Stimulated activated CD4-positive, alpha-beta T cell treated with anti-CD3 and anti-CD28 coated beads, Interleukin-15, amount 100 ng/mL, for 1 hour (primary cell): ENCODE measurements at places on chromosomes 5 and 9.

DNA sequence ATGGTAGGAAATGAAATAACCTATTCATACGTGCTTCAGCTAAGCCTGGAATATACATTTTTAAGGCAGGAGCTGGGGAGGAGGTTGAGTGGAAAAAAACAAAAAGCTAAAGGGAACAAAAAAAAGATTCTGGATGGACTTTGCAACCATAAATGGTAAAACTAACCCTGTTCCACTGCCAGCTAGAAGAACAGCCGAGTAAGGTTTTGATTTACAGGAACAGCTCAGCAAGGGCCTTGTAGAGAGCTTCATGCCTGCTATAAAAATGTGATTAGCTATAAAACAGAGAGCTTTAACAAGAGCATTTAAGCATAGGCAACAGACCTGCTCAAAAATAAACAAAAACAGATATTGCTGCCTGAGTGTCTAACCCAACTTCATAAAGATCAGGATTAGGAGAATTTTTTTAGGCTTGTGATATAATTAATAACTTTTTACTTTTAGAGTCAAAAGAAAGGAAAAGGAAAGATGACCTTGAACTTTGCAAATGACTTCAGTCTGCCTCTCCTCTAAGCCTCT is 194.8 kb downstream of the FBXL7 start:
- DNase-seq, result no peak

GRCh38 chr5:136375920-136376319 is 10.6 kb upstream of the TRPC7 start:
- no peak for DNase-seq

GRCh38 chr5:95884017-95884325 is 61.4 kb upstream of the GLRX start:
- no peak for DNase-seq

DNA sequence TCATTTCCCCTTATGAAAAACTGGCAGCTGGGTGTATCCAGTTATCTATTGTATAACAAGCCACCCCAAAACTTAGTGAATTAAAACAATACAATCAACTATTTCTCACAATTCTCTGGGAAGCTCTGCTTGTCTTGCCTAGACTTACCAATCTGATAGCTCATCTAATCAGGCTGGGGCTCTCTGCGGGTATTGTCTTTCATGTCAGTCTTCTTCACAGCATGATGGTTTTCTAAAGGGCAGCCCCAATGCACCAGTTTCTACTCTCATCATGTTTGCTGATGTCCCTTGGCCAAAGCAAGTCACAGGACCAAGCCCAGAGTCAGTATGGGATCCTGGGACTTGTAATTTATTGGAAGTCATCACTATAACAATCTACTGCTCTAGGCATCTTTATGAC is 433.5 kb downstream of the KIAA0825 start:
- no peak for DNase-seq

DNA sequence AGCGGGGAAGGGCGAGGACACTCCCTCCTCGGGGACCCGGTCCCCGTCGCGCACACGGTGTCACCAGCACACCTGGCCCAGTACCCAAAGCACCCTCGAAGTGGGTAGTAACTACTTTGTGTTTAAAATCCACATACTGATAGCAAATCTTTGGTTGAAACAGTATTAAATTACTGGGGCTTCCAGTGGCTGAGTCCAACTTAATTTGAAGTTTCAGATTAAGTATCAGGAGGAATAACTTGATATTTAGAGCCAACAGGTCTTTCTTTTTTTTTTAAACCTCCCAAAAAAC is 615 bp downstream of the ATG10 start:
- DNase-seq, result no peak

DNA sequence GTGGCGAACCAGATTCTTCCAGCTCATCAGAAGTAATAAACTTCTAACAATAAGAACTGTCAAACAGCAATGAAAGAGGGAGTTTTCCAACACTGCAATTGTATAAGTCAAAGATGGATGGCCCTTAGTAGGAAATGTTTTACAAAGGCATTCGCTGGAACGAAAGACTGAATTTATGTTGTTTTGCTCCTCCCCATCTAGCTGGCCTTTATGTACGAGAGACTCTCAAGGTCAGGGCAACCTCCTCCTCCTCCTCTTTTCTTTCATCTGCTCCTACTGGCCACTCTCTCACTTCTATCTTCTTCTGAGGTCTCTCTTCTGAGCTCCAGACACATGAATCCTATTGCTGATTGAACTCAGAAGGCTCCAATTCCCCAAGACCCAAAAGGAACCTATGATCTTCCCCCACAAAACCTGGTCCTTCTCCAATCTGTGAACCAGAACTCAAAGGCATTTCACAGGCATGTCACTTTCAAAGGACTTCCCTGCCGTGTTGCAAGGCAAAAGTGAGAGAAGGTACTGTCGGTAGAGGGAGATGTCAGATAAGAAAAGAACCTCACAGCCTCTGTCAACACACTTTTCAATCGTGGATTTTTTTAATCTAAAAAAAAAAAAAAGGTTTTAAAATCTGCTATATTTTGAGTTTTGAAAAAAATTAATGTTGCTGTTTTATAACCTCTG is 28.5 kb upstream of the PUM3 start:
- no peak for DNase-seq
